ENCODE measurements at places on chromosomes 4 and X. TPM values are rescaled to one million over a fixed set of nuclear protein-coding genes. Genes with fewer than 3 reads are reported as not detected.

CYP2U1 gene
- 6.3 TPM for total RNA-seq

EFHC2 gene
- not detected for total RNA-seq

PAGE2B gene
- not detected for total RNA-seq

S100G gene
- not detected for total RNA-seq

All from astrocyte (in vitro differentiated cells and primary cell).